ENCODE measurements at places on chromosomes 12 and 14. TPM values are rescaled to one million over a fixed set of nuclear protein-coding genes. Genes with fewer than 3 reads are reported as not detected.

DNA sequence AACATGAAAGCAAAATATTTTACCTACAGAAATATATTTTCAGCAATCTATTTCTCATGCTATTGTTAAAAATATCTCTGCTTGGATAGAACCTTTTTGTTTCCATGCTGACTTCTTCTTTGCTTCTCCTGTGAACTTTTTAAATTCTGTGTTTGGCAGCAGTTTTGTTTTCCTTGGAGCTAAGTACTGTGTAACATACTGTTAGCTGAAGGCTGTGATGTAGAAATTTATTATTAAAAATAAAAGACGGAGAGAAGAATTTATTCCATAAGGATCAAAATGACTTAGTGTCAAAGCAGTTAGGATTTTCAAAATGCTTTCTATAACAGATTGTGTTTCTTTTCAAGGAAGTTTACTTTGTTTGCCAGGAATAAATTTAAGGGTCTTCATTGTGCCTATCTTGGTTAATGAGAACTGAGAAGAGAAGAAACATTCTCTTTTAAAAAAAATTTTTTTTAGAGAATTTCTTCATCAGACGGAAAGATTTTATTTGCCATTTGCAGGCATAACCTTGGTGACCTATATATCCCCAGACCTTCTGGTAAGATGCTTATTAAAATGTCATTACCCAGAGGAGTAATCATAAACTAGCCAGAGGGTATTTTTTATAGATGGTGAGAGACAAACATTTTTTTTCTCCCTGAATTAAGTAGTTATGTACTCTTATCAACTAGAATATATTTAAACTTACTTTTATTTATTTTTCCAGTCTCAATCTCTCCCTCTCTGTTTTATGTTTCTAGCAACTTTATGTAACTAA lies 147.1 kb upstream of the SLCO1C1 start:
- H3K4me1 ChIP-seq: no peaks in the 10 kb centered on the region
- H3K27ac ChIP-seq: no peak overlapping the region
- H3K4me3 ChIP-seq: no peak overlapping the region
- no peaks in the 10 kb centered on the region for H3K36me3 ChIP-seq

DNA sequence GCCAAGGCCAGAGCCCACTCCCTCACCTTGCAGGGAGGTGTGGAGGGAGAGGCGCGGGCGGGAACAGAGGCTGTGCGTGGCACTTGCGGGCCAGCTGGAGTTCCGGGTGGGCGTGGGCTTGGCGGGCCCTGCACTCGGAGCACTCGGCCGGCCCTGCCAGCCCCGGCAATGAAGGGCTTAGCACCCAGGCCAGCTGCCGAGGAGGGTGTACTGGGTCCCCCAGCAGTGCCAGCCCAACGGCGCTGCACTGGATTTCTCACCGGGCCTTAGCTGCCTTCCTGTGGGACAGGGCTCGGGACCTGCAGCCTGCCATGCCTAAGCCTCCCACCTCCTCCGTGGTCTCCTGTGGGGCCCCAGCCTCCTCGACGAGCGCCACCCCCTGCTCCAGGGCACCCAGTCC lies 107.5 kb downstream of the FAR2 start:
- H3K4me1 ChIP-seq: no peaks in the 10 kb centered on the region
- H3K4me3 ChIP-seq: no peak overlapping the region
- DNase-seq: no peak
- H3K27ac ChIP-seq: no peak overlapping the region
- H3K27me3 ChIP-seq: no peaks in the 10 kb centered on the region

GRCh38 chr12:91496337-91496736 lies 313.7 kb upstream of the DCN start:
- H3K27me3 ChIP-seq: no peaks in the 10 kb centered on the region
- H3K27ac ChIP-seq: no peak overlapping the region
- H3K4me3 ChIP-seq: no peak overlapping the region
- no peaks in the 10 kb centered on the region for H3K4me1 ChIP-seq
- H3K36me3 ChIP-seq: no peaks in the 10 kb centered on the region

- no peaks in the 10 kb centered on the region for H3K27me3 ChIP-seq
- H3K27ac ChIP-seq: no peak overlapping the region
- peaks cover 7% of the 10 kb centered on the region for H3K4me1 ChIP-seq
- no peaks in the 10 kb centered on the region for H3K36me3 ChIP-seq
- no peak for DNase-seq
Measured at GRCh38 chr12:93939641-93940325, 208.6 kb upstream of the PLXNC1 start.

TUNAR gene
- not detected for total RNA-seq

TAS2R30 gene
- 5.8 TPM for total RNA-seq

SOCS2 gene
- total RNA-seq: 95.4 TPM

MYO1H gene
- total RNA-seq: 0.18 TPM

ZNF84 gene
- 21.8 TPM for total RNA-seq

Measured in Caco-2 (cell line).